ENCODE measurements at places on chromosomes 6 and 20.

DNA sequence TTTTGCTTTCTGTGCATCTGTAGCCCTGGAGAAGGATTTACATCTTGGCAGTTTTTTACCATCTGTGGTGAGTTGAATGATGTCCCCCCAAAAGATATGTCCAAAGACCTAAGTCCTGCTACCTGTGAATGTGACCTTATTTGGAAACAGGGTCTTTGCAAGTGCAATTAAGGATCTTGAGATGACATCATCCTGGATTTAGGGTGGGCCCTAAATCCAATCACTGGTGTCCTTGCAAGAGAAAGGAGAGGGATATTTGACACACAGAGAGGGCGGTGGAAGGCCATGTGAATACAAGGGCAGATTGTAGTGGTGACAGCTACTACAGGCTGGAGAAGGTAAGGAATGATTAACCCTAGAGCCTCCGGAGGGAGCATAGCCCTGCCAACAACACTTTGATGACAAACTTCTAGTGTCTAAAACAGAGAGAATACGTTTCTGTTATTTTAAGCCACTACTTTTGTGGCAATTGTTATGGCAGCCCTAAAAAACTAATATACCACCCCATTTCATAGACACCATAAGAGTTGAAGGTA, 35.1 kb downstream of the MKKS start:
- no peak for DNase-seq

GRCh38 chr20:23668477-23668951, 20.3 kb downstream of the CST4 start:
- DNase-seq, result peak; percentile 38

DNA sequence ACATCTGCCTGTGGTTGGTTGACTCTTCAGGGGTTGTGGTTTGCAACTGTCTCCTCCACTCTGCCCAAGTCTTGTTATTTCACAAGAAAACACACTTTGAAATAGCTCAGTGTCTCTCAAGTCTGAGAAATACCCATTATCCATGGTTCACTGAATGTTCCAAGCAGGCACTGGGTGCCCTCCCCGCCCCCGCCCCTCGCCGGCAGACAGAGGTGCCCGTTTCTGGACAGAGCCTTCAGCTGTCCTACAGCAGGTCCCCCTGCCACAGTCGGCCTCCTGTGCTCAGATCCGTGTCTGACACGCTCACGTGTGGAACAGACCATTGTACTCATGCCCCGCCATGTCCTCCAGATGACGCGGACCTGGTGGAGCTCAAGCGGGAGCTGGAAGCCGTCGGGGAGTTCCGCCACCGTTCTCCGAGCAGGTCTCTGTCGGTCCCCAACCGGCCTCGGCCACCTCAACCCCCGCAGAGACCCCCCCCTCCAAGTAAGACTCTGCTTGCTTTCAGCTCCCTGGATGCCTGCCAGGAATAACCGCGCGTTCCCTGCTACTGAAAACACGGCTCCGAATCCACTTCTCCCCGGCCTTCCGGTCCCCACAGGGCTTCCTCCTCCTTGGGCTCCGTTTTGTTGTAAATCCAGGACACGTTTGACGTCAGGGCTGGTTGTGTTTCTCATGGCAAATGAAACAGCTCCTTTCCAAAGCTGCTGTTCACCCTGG, 81.4 kb downstream of the SERAC1 start:
- no peak for DNase-seq

GRCh38 chr6:21438237-21438985, 155.1 kb upstream of the SOX4 start:
- DNase-seq, result no peak

DNA sequence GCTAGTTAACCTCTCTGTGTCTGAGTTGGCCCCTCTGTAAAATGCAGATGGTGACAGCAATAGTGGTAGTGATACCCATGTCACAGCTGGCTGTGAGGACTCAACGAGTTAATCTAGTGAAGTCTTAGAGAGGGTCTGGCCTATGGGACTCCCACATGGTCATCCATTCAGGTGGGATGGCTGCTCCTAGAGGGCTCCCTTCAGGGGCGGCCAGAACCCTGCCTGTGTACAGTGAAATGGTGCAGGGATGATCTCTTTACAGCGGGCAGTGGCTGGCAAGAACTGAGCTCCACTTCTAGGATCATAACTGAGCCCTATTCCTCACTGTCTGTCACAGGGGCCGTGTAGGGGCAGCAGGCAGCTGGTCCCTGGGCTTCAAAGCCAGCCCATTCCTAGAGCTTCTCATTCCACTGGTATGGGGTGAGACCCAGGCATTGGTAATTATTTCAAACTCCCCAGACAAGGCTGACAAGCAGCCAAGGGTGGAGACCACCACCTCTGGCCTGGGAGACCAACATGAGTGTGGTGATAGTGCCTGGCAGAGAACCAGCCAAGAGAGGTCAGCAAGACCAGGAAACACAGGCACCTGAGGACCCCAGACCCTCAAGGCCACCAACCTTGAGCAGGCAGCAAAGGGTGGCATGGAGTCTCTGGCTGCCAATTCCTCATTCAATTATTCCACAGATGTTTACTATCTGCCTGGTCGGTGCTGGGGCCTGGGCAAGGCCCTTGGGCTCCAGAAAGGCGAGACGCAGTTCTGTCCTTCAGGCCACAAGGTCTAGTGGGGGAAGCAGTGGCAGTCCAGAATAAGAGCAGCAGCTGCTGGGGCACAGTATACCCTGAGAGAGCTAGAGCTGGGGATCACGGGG, 103.4 kb downstream of the MRPL14 start:
- no peak for DNase-seq
